DMS79 (cell line): ENCODE measurements at places on chromosomes 3 and 15.

- no peak for DNase-seq
Observed at GRCh38 chr15:101326462-101327146, 31.6 kb upstream of the SNRPA1 start.

DNA sequence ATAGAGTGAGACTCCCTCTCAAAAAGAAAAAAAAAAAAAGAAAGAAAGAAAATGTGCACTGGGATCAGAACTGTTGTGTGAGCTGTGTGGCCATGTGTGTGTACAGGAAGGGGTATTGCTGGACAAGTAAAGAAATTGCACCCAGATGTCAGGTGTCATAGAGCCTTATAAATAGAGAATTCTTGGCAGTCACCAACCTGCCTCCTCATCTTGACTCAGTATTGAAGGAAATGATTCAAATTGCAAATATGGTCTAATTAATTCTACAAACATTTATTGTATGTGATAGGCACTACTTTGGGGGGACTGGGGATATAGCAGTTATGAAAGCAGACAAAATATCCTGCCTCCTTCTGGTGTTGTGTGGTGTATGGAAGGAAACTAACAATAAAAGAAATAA, 243.8 kb upstream of the TTC14 start:
- DNase-seq: no peak

- no peak for DNase-seq
Observed at GRCh38 chr3:27097182-27097581, 272.0 kb downstream of the NEK10 start.

DNA sequence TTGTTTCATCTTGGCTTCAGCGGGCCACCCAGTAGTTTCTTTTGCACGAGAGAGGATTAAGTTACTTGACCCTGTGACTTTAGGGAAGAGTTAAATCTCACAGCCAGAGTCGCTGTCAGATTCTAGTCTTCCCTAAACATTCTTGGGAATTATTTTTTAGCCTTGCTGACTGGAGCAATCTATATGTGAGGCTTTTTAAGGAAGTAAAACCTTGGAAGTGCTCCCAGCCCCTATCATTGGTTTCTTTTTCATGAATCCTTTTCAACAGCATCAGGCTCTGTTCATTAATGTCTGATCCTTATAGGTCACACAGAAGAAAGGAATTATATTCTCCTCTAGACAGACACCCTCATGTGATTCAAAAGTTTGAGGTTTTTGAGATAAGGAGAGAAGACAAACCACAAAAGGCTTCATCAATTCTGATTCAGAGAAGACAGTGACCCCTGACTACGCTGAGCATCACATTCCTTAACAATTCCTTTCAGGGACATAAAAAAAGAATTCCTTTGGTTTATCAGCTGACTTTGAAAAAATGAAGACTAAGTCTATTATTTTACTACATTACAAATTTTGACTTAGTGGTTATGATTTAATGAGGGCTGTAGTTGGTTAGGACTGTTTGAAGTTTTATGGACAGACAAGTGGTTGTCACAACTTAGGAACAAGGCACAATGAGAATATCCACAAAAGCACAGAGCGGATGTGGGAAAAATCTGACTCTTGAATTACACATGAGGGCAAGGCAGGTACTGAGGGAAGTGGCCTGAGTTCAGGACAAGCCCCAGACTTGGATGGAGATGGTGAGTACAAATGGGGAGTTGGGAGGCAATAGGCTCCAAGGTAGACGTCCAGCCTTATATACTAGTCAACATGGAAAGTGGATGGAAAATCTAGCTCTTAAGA, 171.1 kb upstream of the STT3B start:
- DNase-seq: no peak

- DNase-seq: no peak
Observed at GRCh38 chr3:63642488-63642887, 10.0 kb upstream of the SNTN start.

GRCh38 chr3:65385805-65386204, 652.9 kb downstream of the MAGI1 start:
- no peak for DNase-seq

DNA sequence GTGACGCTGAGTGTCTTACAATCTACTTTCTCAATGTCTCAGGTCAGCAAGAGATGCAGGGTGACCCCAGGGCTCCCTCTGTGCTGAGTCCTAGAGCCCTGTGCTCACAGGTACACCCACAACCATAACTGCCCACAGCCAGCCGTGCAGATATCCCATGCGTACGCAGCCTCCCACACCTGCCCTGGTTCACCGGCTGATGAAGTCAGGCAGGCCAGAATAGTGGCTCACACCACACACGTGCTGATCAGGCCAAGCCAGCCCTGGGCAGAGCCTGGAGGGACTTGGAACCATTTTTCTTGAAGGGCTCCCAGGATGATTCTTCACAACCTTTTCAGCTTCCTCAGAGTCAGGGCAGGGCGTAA, 63.6 kb upstream of the RPL32 start:
- DNase-seq: no peak

- no peak for DNase-seq
Observed at GRCh38 chr15:81492331-81492968, 118.4 kb upstream of the TMC3 start.

- no peak for DNase-seq
Observed at GRCh38 chr15:40982855-40983254, 29.6 kb downstream of the CHAC1 start.

GRCh38 chr3:133268726-133269134, 131.1 kb upstream of the BFSP2 start:
- DNase-seq: peak; percentile 32
